Mesendoderm (in vitro differentiated cells): ENCODE measurements at places on chromosomes 16 and 17.

- DNase-seq = no peak
- H3K27me3 ChIP-seq = no peaks in the 10 kb centered on the region
- no peak overlapping the region for H3K4me3 ChIP-seq
- H3K4me1 ChIP-seq = peaks cover 18% of the 10 kb centered on the region
- no peak overlapping the region for H3K27ac ChIP-seq
Observed at GRCh38 chr17:38872027-38872511, 2.2 kb downstream of the LASP1 start.

GRCh38 chr17:8128125-8128784 is 4.3 kb upstream of the HES7 start:
- H3K27me3 ChIP-seq = peaks cover 13% of the 10 kb centered on the region
- H3K4me1 ChIP-seq = peaks cover 4% of the 10 kb centered on the region
- no peak overlapping the region for H3K27ac ChIP-seq
- H3K36me3 ChIP-seq = no peaks in the 10 kb centered on the region

- H3K36me3 ChIP-seq = no peaks in the 10 kb centered on the region
- no peak overlapping the region for H3K4me3 ChIP-seq
- no peaks in the 10 kb centered on the region for H3K27me3 ChIP-seq
- H3K4me1 ChIP-seq = no peaks in the 10 kb centered on the region
- DNase-seq = no peak
Observed at GRCh38 chr17:50848711-50849110, 13.3 kb downstream of the WFIKKN2 start.

DNA sequence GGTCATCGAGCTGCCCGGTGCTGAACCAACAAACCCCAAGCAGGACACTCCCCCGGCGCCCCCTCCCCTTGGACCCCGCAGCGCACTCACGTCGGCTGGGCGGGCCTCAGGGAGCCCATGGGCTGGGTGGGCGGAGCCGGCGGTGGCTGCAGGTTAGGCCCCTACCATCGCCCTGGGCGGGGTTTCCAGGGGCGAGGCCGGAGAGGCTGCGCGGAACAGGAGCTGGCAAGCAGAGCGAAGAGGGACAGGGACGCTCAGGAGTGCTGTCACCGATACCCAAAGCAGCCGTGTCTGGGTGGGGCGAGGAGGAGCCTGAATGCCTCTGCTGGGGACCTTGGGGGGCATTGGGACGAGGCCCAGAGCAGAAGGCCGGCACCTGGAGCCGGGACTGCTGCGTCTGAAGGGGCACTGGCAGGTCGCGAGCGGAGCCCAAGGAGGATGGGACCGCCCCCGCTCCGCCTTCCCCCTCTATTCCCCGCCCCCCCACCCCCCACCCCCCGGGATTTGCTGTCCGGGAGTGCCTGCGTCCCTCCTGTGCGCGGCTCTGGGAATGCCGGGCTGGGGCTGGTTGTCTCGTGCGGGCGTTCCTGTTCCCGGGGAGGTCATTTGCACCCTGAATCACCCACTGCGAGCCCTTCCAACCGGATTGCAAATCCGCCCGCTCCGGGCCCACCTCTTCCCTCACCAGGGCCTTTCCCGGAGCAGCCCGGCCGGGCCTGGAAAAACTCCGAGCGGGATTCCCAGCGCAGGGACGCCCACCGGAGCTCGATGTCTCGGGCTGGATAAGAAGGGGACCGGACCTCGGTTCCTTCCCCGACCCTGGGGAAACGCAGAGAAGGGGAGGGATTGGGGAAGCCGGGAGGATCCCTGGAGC is 902 bp downstream of the ARHGAP27 start:
- no peaks in the 10 kb centered on the region for H3K4me1 ChIP-seq
- H3K27me3 ChIP-seq = peaks cover 25% of the 10 kb centered on the region
- H3K27ac ChIP-seq = no peak overlapping the region
- H3K4me3 ChIP-seq = peak overlapping the region; percentile 57
- H3K36me3 ChIP-seq = no peaks in the 10 kb centered on the region
- DNase-seq = peak; percentile 94

DNA sequence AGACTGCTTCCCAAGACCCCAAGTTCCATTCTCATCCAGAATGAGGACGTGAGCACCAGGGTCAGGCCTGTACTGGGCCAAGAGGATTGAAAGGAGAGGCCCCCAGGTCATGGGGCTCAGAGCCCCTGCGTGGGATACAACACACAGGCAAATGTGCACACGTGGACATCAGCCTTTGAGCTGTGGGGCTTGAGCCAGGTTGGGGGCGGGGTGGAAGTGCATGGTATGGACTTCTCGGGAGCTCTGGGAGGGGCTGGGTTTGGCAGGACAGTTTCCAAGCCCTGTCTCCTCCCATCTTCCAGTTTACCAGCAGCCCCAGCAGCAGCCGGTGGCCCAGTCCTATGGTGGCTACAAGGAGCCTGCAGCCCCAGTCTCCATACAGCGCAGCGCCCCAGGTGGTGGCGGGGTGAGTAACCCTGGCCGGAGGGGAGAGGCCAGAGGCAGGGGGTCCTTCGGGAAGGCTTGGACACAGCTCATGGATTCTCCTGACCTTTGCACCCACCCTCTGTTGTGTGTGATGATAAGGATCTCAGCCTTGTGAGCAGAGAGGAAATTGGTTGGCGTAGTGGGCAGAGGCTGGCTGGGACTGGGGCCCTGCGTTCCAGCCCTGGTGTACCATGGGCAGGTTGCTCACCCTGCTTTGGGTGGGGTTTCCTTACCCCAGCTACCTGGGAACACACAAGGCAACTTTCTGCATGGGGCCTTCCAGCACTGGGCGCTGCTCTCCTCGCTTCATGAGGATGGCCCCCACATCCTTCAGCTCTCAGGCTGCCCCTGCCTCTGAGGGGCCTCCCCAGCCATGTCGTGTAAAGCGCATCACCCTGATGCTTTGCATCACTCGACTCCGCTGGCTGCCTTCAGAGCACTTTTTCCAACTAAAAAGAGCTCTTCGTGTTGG is 10.4 kb upstream of the LASP1NB start:
- peaks cover 10% of the 10 kb centered on the region for H3K36me3 ChIP-seq
- DNase-seq = peak; percentile 44
- no peak overlapping the region for H3K27ac ChIP-seq
- H3K4me1 ChIP-seq = no peaks in the 10 kb centered on the region

- H3K27ac ChIP-seq = no peak overlapping the region
- H3K36me3 ChIP-seq = no peaks in the 10 kb centered on the region
- no peaks in the 10 kb centered on the region for H3K4me1 ChIP-seq
- DNase-seq = no peak
- no peaks in the 10 kb centered on the region for H3K27me3 ChIP-seq
Observed at GRCh38 chr16:66050991-66051390, 315.5 kb upstream of the CDH5 start.

GRCh38 chr17:48107137-48108055 is at the start of gene SNX11:
Gene SNX11, plus strand, starts transcription at chr17:48107766. Its CDS starts 4,278 bp downstream, at chr17:48112044.
- peak; percentile 96 for DNase-seq
- no peaks in the 10 kb centered on the region for H3K36me3 ChIP-seq
- H3K4me1 ChIP-seq = no peaks in the 10 kb centered on the region
- peak within 1 kb of the TSS; percentile 85 for H3K4me3 ChIP-seq
- H3K27me3 ChIP-seq = no peaks in the 10 kb centered on the region

DNA sequence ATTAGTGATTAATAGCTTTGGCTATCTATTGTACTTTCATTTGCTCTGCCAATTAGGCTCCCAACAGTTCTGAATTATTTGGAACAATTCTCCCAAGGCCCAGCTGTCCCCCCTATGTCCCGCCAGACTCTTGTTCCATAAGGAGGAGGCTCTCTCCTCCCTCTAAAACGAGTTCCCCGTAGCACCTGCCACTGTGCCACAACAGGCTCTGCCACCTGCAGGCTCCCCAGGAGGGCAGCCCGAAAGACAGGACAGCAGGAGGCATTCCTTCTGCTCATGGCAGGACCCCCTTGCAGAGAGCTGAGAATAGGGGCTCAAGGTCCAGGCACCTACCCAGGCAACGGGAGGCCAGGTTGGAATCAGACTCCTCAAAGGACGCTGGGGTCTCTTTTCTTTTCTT is 9.0 kb downstream of the PITPNM3 start:
- no peaks in the 10 kb centered on the region for H3K4me1 ChIP-seq
- H3K4me3 ChIP-seq = no peak overlapping the region
- no peak for DNase-seq
- no peak overlapping the region for H3K27ac ChIP-seq
- no peaks in the 10 kb centered on the region for H3K36me3 ChIP-seq

GRCh38 chr16:87918338-87918737 is 18.0 kb downstream of the CA5A start:
- no peak overlapping the region for H3K27ac ChIP-seq
- H3K27me3 ChIP-seq = no peaks in the 10 kb centered on the region
- no peak for DNase-seq
- H3K4me1 ChIP-seq = no peaks in the 10 kb centered on the region
